ENCODE measurements at places on chromosomes 4 and X. TPM values are rescaled to one million over a fixed set of nuclear protein-coding genes. Genes with fewer than 3 reads are reported as not detected.

The BST1 gene
- 2.5 TPM for total RNA-seq

GRCh38 chrX:133542476-133542875, 127.2 kb upstream of the GPC4 start:
- no peak for DNase-seq

DNA sequence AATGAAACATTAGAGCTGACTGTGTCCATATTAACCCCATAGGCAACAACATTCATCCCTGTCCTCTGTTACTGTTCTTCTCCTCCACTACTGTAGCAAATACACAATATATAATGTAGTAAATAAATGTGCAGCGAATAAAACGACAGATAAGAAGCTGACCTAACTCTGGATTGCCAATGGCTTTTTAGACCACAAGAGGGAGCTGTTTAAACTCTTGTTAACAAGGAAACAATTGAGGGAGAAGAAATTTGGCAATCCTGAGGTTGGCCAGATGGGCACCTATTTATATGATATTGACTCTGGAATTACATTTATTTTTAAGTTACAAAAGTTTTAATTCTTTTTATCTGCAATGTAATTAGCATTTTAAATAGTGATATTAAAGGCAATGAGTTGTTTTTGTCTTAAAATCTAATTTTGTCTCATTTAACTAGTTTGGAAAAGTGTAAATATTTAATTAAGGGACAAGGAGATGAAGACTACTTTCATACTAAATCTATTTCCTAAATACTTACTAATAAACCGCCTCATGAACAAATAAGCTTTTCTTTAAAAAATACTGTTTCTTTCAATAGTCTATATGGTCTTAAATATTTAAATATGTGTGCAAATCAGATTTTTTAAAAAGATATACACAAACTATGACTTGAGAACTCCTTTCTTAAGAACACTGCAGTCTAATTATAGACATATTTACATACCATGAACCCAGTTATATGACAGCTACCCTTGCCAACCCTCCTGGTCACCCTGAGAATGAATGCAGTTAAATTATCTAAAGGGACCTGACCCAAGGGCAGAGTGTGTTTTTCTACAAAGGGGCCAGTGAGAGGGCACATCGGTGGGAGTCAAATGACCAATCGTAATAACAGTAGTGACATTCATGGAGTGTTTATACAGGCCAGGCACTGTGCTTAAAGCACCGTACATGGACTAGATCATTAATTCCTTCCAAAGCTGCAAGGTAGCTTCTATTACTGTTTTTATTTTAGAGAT, 52.9 kb upstream of the HPF1 start:
- DNase-seq = no peak

GRCh38 chrX:106903291-106903824, at the start of gene RIPPLY1:
Gene RIPPLY1, minus strand, starts transcription at chrX:106903341. Its CDS starts 54 bp downstream, at chrX:106903287.
- DNase-seq = no peak

DNA sequence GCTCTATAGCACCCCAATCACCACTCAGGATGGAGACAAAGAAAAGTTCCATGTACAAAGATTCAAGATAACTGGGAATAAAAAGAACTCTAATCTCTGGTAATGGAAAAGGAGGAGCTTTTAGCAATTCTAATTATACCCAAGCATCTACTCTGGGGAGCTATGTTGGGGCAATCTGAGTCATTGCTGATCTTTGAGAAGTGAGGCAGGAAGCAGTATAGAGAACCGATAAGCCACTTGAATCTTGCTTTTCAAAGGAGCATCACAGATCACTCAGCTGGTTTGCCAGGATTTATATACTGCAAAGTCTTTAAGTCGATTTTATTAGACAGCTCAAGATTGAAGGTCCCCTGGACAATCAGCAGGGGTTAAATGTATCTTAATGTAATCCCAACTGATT, 220.0 kb downstream of the ENOX2 start:
- no peak for DNase-seq

DNA sequence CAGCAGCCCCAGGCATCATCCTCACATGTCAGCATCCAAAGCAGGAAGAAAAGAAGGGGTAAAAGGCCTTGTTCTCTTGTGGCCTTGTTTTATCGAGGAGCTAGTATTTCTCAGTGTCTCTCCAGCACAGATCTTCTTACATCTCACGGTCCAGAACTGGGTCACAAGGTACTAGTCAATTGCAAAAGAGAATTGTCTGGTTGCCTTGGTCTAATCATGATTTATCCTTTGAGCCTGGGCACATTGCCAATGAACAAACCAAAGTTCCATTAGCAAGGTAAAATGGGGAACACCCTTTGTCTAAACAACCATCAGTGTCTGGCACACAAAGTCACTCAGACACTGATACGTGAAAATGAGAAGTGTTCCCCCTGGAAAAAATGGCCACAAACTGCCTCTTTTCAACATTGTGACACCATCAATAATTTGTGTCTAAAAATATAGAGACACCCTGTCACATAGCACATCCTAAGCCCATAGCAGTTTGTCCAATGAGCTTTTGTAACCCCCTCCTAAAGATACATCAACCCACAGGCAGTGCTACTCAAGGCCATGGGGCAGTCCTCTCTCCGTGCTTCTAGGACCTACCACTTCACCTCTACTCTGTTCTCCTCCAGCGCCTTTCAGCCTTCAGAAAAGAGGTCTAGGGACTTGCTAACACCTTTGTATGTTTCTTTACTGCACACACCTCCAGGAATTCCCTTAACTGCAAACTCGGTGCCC, 534.4 kb downstream of the MID1IP1 start:
- no peak for DNase-seq

GRCh38 chr4:182416067-182416466, 172.9 kb downstream of the TENM3 start:
- no peak for DNase-seq

- DNase-seq = no peak
These were observed 382.0 kb downstream of the GABRG1 start for GRCh38 chr4:45741897-45742296.

- DNase-seq = no peak
These were observed 143.6 kb upstream of the ZCCHC13 start for GRCh38 chrX:74160358-74160757.

GRCh38 chrX:56318076-56318475, 85.9 kb downstream of the KLF8 start:
- DNase-seq = no peak

DNA sequence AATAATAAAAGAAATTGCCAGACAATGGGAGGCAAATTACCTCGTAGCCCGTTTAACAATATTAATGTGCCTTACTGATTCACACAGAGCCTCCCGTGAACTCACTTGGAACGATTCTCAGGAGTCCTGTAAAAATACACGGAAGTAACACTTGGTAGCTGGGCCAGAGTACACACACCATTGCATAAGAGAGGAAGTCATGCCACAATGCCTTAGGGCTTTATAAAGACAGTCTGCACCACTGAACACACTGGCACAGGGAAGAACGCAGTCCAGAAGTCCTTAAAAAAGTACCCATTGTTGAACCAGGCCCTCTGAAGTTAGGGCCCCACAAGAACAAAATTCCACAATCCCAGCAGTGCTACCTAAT, 15.1 kb downstream of the SLC2A9 start:
- no peak for DNase-seq
